ENCODE measurements at places on chromosomes 3 and 15. TPM values are rescaled to one million over a fixed set of nuclear protein-coding genes. Genes with fewer than 3 reads are reported as not detected.

DNA sequence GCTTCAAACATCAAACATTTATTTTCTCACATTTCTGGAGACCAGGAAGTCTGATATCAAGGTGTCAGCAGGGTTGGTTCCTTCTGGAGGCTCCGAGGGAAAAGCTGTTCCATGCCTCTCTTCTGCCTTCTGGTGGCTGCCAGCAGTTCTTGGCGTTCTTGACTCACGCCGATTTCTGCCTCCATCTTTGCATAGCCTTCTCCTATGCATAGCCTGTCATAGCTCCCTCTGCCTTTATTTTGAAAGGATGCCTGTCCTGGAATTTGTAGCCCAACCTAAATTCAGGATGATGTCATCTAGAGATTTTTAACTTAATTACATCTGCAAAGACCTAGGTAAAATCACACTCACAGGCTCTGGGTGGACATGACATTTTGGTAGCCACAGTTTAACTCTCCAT, 70.4 kb downstream of the RGMA start:
- no peak for DNase-seq

DNA sequence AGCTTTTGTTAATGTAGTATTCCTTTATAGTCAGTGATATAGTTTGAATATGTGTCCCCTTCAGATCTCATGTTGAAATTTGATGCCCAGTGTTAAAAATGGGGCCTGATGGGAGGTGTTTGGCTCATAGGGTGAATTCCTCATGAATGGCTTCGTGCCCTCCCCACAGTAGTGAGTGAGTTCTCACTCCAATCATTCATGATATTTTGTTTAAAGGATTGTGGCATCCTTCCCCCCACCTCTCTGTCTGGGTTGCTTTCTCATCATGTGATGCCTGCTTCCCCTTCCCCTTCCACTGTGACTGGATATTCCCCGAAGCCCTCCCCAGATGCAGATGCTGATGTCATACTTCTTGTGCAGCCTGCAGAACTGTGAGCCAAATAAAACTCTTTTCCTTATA, 649.8 kb upstream of the NR2F2 start:
- DNase-seq, result no peak

- DNase-seq, result peak; percentile 23
Observed at GRCh38 chr3:75294124-75294523, 370.0 kb upstream of the FRG2C start.

DNA sequence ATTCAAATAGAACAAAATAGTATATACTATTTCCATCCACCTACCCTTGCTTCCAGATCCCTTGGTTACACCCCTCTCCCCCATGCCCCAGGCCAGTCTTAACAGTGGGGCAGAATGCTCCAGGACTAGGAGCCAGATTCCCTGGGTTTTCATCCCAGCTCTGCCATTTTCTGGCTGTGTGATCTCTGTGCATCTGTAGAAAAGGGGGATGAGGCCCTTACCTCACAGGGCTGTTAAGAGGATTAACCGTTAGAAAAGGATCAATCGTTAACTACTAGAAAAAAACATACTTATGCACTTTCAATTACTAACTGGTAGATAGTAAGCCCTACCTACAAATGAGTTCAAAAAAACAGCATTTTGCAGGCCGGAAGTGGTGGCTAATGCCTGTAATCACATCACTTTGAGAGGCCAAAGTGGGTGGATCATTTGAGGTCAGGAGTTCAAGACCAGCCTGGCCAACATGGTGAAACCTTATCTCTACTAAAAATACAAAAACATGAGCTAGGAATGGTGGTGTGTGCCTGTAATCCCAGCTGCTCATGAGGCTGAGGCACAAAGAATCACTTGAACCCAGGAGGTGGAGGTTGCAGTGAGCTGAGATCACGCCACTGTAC, 11.7 kb downstream of the EBLN2 start:
- DNase-seq, result no peak

- DNase-seq, result no peak
Observed at GRCh38 chr3:184583578-184584451, 22.2 kb downstream of the EPHB3 start.

GRCh38 chr3:66486202-66486601, 14.6 kb downstream of the LRIG1 start:
- DNase-seq, result no peak

- no peak for DNase-seq
Observed at GRCh38 chr3:7211740-7212139, 350.8 kb downstream of the GRM7 start.

- DNase-seq, result no peak
Observed at GRCh38 chr3:191263365-191263764, 64.3 kb downstream of the OSTN start.

DNA sequence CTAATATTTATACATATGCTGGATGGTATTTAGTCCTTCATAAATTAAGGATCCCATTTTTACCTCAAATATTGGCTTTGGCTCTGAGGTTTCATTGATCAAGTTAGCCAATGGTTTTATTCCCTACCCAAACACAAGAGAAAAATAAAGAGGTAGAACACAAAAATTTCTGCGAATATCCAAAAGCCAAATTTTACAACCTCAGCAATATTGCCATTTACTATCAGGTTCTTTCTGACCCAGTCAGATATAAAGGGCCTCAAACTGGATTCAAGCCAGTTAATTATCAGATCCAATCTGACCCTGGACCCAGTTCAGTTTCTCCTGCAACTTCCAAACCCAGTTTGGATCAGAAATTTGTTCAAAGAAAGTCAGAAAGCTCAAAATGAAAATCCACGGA, 998.1 kb downstream of the SI start:
- no peak for DNase-seq

GRCh38 chr15:85649372-85649771, 145.4 kb downstream of the KLHL25 start:
- DNase-seq, result peak; percentile 23

DNA sequence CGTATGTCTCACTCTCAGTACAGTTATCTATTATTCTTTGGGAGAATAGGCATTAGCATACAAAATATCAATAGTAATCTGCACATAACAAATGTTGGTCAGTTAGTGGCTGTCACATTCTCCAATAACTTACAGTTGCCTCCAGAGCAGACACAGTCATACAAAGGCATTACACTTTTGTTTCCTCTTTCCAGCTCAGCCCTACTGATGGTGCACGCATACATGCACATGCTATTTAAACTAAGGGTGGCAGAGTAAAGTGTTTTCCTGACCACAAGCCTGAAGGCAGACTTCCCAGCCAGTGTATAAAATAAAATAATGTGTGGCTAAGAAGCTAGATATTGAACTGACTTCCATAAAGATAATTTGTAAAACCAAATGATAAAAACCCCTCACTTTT, 47.6 kb downstream of the PHLDB2 start:
- DNase-seq, result no peak

GRCh38 chr15:99967841-99968371, 234.7 kb upstream of the LYSMD4 start:
- DNase-seq, result no peak

DNA sequence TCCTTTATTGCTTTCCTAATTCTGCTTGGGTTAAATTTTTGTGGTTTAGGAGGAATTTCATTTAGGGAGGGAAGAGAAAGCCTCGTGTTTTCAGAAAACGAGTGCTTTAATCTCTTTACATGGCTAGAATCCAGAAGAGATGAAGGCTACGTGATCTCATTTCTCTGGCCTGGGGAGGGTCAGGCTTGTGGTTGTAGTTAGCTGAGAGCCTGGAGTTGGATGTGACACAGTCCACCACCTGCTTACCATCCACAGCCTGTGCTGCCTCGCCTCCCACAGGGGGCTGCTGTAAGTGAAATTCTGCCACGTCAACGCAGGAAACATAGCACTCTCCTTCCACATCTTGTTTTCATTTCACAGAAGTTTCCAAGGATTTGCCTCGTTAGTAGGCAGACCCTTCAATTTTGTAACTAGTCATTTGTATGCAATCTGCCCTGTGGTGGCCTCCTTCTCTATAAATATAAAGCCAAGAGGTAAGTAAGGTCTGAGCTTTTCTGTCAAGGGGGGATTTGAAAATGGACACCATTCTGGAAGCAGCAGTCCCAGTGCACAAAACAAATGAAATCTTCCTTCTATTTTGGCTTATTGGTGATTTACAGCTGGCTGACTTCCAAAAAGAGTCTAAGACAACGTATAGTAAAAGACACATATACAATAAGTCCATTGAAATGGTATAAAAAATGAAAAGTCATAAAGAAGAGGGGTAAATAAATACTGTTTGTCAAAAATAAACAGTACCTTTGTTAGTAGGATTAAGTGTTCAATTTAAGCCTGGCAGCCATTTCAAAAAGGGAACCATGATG, 3.4 kb downstream of the GXYLT2 start:
- peak; percentile 80 for DNase-seq

DNA sequence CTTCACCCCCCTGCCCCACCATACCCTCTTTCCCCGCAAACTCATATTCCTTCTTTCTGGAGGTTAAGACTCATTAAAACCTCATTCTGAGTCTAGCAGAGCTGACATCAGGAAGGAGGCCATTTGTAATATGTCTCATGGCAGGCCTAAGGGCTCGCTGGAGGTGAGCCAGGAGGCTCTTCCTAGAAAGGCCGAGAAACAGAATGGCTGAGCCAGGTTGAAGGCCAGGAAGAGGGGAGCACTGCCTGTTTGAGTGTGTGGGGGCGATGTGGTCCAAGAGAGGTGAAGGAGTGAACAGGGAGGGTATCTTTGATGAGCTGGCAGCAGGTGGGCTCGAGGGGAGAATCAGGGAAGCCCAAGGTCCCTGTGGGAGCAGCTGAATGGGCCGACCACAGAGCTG, 317.3 kb downstream of the TLE3 start:
- DNase-seq, result no peak

DNA sequence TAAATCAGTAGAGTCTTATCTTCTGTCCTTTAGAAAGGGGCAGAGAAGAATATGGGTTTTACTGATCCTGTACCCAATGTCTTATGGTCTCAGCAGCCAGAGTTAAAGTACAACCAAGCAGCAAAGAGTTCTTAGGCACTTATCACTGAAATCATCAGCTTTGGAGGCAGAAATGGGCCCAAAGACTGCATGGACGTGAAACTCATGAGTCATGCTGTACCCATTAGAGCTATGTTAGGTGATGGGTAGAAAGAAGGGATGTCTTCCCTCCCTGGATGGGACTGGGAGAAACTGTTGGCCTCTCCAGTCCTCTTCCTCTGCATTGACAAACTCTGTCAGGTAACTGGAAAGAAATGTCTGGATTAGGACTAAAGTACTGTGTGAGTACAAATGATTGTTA, 63.4 kb downstream of the EOMES start:
- DNase-seq, result no peak

GRCh38 chr3:124383846-124384466, 346.3 kb upstream of the UMPS start:
- DNase-seq, result no peak

DNA sequence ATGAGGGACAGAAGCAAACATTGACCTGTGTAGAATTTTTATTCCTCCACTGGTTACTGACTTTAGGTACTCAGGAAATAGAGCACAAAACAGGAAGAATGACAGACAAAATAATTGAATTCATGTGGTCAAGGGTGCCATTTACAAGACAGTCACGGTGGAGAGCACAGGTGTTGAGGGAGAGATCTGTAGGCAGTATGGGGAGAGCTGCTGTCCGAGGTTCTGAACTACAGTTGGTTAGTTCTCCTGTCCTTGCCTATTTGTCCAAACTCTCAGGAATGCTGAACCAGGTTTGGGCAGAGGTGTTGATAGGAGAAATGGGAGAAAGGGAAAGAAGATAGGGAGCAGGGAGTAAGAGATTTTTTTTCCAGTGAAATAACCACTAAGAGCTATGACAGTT, 178.5 kb upstream of the ZBTB20 start:
- peak; percentile 34 for DNase-seq

GRCh38 chr3:3918763-3919162, 119.5 kb downstream of the LRRN1 start:
- DNase-seq, result no peak

DNA sequence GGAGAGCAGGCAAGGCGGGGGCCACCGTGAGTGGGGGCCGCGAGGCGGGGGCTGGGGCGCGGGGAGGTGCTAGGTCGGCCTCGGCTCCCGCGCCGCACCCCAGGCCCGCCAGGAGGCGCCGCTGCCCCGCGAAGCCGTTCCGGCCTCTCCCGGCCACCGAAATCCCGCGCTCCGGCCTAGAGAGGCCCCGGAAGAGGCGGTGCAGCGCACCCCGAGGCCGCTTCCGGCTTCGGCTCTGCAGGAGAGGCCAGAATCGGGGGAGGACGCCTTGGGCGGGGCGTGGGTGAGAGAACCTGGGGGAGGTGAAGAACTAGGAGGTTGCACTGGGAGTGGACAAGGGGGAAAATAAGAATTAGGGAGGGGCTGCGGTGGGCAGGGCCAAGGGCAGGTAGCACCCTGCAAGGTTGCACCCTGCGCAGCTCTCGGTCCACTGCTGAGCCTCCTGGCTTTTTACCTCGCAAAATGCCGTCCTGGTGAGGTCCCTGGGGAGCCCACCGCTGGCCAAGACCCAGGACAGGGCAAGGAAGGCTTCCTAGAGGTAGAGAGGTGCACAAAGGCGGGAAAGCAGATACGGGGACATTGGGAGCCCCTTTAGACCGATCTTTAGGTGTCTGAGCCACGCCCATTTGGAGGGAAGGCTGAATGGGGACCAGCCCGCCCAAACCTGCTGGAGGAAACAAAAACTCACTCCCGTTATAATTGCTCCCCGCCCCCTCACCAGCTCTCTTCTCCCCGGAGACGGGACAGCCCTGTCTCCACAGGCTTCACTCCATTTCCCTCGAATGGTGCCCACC, 8.4 kb upstream of the GNAI2 start:
- peak; percentile 92 for DNase-seq

GRCh38 chr3:153369561-153370374, 207.7 kb downstream of the RAP2B start:
- no peak for DNase-seq

DNA sequence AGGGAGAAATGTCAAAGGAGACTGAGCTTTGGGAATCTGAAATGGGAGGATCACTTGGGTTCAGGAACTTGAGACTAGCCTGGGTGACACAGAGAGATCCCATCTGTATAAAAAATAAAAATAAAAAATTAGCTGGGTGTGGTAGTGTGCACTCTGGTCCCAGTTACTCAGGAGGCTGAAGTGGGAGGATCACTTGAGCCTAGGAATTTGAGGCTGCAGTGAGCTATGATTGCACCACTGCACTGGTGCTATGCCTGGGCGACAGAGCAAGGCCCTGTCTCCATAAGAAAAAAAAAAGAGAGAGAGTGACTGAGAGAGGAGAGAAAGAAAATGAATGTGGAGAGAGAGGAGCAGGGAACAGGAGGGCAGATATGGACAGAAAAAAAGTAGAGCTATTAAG, 72.8 kb downstream of the SENP2 start:
- no peak for DNase-seq

PCLAF gene
- polyA plus RNA-seq, result 18.8 TPM

ATP10A gene
- polyA plus RNA-seq, result not detected

DPPA2 gene
- not detected for polyA plus RNA-seq

CTXN2 gene
- not detected for polyA plus RNA-seq

LOXL1 gene
- polyA plus RNA-seq, result 30.0 TPM

PAQR5 gene
- polyA plus RNA-seq, result 1.1 TPM
